ENCODE measurements at places on chromosomes 2 and 18. TPM values are rescaled to one million over a fixed set of nuclear protein-coding genes. Genes with fewer than 3 reads are reported as not detected.

Gene CCBE1
- 3.9 TPM for total RNA-seq

Gene FEV
- not detected for total RNA-seq

DNA sequence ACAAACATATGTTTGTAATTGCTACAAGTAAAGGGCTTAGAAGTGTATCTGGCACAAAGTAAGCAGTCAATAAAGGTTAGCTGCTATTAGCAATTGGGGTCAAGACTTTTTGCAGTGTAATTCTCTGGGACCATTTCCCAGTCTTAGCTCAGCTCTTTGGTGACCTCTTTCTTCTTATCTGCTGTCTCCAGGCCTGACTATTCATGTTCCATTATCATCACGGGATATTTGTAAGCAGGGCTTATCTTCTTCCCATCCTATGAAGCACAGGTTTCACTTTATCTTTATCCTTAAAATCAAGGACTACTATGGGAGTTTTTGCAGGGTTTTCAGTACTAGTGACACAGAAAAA is 131.7 kb downstream of the DOCK10 start:
- no peak for DNase-seq

GRCh38 chr2:111049792-111050640 is 70.7 kb upstream of the BCL2L11 start:
- no peak for DNase-seq

- DNase-seq = no peak
Measured at GRCh38 chr2:121501031-121501430, 29.6 kb upstream of the RNU4ATAC start.
